ENCODE measurements at places on chromosomes 16 and 17.

DNA sequence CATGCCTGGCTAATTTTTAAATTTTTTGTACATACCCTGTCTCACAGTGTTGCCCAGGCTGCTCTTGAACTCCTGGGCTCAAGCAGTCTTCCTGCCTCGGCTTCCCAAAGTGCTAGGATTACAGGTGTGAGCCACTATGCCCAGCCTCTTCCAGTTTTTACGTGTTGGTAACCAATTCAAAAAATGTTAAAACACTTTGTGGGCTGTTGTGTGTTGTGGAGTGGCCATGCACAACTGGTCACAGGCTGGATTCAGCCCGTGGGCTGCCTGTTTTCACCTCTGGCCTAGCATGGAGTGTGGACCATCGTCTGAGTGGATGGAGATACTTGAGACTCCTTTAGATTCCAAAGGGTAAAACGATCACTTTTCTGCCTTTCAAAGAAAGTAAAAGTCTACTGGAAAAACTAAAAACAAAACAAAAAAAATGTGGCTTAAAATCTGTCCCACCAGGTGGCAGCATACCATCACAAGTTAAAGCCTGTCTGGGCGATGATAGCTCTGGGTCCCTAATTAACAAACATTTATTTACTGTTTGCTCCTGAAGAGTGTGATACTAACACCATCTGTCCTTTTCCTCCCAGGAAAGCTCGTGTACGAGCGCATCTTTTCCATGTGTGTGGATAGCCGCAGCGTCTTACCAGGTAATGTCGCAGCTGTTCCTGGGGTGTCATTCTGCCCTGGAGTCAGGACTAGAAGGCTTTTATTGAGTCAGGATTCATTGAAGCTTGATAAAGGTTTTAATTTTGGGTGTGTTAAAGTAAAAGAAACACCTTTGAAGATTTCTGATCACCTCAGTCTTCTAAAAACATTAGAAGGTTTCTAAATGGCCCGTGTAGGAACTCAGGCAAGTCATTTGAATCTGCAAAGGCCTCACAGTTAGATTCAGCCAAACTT lies 45.8 kb downstream of the VPS35L start:
- no peak overlapping the region for H3K4me3 ChIP-seq
- no peak overlapping the region for H3K27ac ChIP-seq
- H3K4me1 ChIP-seq, result peaks cover 1% of the 10 kb centered on the region
- H3K36me3 ChIP-seq, result peaks cover 28% of the 10 kb centered on the region

DNA sequence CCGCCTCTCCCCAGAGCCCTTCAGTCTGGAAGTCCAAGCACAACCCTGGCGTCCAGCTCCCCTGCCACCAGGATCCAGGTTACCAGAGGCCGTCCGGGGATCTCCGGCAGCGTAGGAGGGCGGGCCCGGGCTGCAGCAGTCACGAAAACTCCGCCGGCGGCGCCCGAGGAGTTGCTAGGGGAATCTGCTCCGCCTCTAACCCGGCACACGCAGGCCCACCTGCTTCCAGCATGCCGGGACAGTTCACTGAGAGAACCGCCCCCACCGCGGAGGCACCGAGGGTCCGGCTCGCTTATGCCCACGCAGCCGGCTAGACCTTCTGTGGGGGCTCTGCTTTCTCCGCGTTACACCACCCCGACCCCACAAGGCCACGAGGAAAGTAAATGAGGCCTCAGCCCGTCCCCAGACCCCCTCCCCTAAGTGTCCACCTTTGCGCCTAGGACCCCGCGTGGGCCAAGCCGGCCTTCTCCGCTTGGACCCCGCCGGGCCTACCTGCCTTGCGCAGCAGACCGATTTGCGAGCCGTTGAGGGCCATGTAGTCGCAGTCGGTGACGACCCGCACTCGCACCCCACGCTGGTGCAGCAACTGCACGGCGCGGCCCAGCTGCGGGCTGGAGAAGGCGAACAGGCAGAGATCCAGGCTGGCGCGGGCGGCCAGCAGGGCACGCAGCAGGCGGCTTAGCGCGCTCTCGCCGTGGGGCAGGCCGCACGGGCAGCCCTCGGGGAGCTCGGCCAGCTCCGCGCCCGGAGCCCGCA lies 587 bp downstream of the PLD6 start:
- peak; percentile 83 for DNase-seq
- H3K27ac ChIP-seq, result peak overlapping the region; percentile 98
- peak overlapping the region; percentile 95 for H3K4me3 ChIP-seq

DNA sequence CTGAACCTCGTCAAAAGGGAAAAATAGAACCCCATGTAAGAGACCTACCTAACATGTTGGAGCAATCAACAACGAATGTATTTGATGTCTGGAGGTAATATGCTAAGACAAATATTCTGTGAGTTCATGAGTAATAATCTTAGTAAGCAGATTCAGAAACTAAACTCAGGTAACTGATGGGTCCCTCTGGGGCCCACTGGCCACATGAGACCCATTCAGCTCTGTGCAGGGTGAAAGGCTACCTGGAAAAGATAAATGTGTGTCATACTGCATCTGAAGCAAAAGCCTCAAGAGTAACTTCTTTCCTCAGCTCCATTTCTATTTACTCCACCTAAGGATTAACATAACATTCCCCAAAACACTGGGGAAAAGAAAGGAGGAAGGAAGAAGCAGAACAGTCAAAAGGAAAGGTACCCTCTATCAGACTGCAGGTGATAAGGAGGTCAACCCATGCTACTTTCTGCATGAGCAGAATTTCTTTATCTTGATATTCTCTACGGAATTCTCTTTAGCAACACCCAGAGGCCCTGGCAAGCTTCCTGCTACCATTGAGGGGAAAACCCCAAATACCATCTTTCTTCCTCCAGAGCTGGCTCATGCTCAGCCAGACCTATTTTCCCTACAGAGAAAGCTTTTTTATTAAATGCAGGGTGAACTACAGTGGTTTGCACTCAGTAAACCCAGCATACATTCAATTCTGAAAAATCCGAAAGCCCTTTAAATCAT lies 37.7 kb upstream of the ABCA6 start:
- H3K27me3 ChIP-seq, result no peaks in the 10 kb centered on the region
- DNase-seq, result no peak
- no peaks in the 10 kb centered on the region for H3K4me1 ChIP-seq
- H3K27ac ChIP-seq, result no peak overlapping the region
- H3K4me3 ChIP-seq, result no peak overlapping the region

- peaks cover 5% of the 10 kb centered on the region for H3K36me3 ChIP-seq
- H3K4me3 ChIP-seq, result no peak overlapping the region
- no peak for DNase-seq
Measured at GRCh38 chr17:62684179-62684578, 56.7 kb downstream of the MRC2 start.

DNA sequence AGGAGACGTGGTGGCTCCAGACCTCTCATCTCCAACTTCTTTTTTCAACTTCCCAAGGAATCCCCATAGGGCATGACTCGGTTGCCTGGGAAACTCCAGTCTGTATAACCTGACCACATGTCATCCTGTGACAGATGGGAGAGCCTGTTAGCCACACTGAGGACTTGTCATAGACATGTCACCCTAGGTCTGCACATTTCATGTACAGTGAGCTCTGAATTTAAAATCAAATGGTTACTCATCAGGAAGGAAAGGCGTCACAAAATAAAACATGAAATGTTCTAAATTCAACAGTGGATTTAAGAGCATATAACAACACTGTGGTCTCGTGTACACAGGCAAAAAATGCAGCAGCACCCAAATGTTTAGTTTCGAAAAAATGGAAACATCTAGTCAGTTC lies 22.2 kb upstream of the ADAMTS18 start:
- H3K4me1 ChIP-seq, result no peaks in the 10 kb centered on the region
- no peak overlapping the region for H3K4me3 ChIP-seq
- H3K27ac ChIP-seq, result no peak overlapping the region
- DNase-seq, result no peak

DNA sequence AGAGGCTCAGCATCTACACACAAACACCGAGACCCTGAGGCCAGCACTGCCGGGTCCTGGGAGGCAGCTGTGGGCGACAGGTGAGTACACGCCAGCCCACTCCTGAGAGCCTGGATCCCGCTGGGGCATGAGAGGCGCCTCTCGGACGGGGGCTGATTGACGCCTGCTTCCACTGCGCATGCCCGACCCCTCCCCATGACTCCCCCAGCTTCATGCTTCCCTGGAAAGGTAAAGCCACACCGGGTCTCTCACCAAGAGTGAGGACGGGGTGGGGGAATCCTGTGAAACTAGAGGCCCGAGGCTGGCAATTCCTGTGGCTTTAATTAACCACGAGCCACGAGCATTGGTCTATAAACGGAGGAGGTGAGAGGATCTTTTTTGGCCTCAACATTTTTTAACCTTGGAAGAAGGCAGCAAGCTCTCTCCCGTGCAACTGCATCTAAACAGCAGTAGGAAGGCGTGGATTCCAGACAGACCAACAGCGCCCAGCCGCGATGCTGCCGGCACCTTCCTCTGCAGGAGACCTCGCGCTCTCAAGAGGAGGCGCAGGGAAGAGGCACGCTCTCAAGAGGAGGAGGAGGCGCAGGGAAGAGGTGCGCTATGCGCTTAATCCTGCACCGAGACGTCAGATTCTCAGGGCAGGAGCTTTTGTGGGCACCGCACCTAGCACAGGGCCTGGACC lies 71.8 kb upstream of the METRNL start:
- H3K4me1 ChIP-seq, result peaks cover 1% of the 10 kb centered on the region
- H3K36me3 ChIP-seq, result peaks cover 8% of the 10 kb centered on the region
- no peak overlapping the region for H3K27ac ChIP-seq
- no peak overlapping the region for H3K4me3 ChIP-seq

GRCh38 chr16:67845291-67846062 lies 1.3 kb upstream of the NUTF2 start:
- H3K27me3 ChIP-seq, result no peaks in the 10 kb centered on the region
- no peak for DNase-seq
- H3K27ac ChIP-seq, result peak overlapping the region; percentile 88

GRCh38 chr17:49216953-49217650 lies 6.6 kb downstream of the ABI3 start:
- peaks cover 71% of the 10 kb centered on the region for H3K4me1 ChIP-seq
- DNase-seq, result no peak
- no peaks in the 10 kb centered on the region for H3K27me3 ChIP-seq
- peaks cover 64% of the 10 kb centered on the region for H3K36me3 ChIP-seq

- peaks cover 12% of the 10 kb centered on the region for H3K4me1 ChIP-seq
- H3K4me3 ChIP-seq, result no peak overlapping the region
- no peaks in the 10 kb centered on the region for H3K36me3 ChIP-seq
- H3K27ac ChIP-seq, result no peak overlapping the region
- H3K27me3 ChIP-seq, result no peaks in the 10 kb centered on the region
- DNase-seq, result no peak
Measured at GRCh38 chr17:76707985-76708807, 2.6 kb downstream of the MXRA7 start.

DNA sequence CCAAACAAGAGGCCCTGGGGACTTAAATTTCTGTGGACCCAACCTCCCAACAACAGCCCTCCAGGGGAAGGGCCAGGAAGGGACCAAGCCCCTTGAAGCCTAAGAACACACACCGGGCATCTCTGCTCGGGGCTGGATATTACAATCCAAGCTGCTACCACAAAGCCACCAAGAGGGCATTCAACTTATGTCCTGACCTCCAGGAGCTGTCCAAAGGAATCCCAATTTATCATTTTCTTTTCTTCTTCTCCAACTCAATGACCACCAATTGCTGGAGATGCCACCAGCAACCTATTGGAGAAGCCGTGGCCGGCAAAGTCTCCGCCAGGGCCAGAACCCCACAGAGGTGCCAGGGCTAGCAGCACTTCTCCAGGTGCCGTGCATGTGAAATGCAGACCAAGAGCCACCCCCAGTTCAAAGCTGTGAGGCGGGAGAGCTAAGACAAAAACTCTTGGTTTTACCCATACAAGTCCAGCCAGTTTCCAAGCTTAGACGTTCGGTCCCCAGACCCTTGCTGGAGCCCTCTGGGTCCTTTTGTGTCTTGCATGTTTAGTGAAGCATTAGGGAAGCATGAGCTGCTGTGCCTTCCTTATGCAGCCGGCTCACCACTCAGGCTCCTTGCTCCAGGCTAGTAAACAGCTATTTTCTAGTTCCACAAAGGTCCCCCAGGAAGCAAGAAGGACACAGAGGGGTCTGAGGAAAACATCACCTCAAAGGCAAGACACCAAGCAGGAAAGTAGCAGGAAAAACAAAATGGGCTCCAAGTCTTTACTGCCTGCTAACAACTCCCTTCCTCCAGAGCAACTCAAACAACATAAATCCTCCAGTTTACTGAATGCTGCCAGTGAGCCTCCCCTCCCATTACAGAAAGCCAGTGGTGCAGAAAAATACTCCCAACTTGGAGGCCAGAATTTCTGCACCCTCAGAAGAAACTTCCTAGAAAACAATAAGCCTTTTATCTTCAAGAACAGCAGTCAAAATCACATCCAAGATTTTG lies 3.2 kb downstream of the PITPNA start:
- no peak for DNase-seq
- peaks cover 33% of the 10 kb centered on the region for H3K4me1 ChIP-seq

- peaks cover 3% of the 10 kb centered on the region for H3K4me1 ChIP-seq
- H3K27me3 ChIP-seq, result no peaks in the 10 kb centered on the region
- no peak overlapping the region for H3K4me3 ChIP-seq
Measured at GRCh38 chr16:54062361-54063278, 224.0 kb downstream of the IRX3 start.

DNA sequence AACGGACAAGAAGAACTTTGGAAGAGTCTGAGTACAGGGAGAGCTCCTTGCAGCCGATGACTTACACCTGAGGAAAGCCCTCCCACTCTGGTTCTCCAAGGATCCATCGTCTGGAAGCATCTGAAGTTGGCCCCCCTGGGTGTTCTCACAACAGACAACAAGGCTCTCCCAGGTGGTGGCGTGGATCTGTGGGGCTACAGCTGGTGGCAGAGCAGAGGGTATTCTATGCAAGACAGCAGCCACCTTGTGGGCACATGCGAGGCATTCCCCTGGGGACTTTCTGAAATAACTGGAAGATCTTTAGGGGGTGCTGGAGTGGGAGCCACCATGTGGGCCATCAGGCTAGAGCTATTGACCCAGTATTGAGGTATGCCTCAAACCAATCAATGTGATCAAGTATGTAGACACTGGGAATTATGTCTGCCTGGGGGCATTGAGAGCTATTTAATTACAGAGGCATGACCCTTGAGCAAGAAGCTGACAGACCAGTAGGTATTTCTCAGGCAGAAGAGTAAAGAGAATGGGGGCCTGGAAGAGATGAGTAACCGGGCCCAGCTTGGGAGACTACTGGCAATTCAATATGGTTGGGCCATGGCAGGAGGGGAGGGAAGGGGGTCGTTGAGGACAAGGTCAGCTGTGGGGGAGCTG lies 6.9 kb upstream of the KRT19 start:
- H3K4me3 ChIP-seq, result no peak overlapping the region
- no peak for DNase-seq
- H3K4me1 ChIP-seq, result no peaks in the 10 kb centered on the region
- H3K27me3 ChIP-seq, result peaks cover 38% of the 10 kb centered on the region
- no peaks in the 10 kb centered on the region for H3K36me3 ChIP-seq

GRCh38 chr17:44351464-44351863 lies 6.4 kb downstream of the GRN start:
- DNase-seq, result no peak
- H3K27ac ChIP-seq, result no peak overlapping the region
- peaks cover 10% of the 10 kb centered on the region for H3K4me1 ChIP-seq

GRCh38 chr17:305090-305976 lies 47.3 kb downstream of the RPH3AL start:
- no peaks in the 10 kb centered on the region for H3K4me1 ChIP-seq
- no peaks in the 10 kb centered on the region for H3K27me3 ChIP-seq

GRCh38 chr16:27826893-27827289 lies 236.6 kb downstream of the GSG1L start:
- H3K4me1 ChIP-seq, result no peaks in the 10 kb centered on the region
- no peak overlapping the region for H3K4me3 ChIP-seq
- H3K27me3 ChIP-seq, result peaks cover 7% of the 10 kb centered on the region

Data from activated naive CD8-positive, alpha-beta T cell treated with anti-CD3 and anti-CD28 coated beads for 36 hours (primary cell).